ENCODE measurements at places on chromosomes 4 and X.
A peak's percentile ranks its signal among the peaks of the same experiment; 100 is the strongest.

DNA sequence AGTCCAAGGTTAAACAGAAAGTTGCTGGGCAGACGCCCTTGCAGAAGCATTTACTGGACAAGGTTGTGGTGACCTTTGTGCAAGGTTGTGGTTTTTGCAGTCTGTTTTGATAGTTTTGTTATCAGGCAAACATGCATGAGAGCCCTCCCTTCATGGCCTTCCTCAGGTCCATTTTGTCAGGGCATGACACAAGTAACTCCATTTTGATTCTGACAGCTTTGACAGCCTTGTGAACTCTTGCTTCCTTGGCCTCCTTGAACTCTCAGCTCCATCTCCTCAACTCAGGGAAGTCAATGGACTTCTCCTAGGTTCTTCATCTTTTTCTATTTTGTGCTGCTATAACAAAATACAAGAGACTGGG, 97.7 kb downstream of the CEP44 start:
- no peak for DNase-seq

DNA sequence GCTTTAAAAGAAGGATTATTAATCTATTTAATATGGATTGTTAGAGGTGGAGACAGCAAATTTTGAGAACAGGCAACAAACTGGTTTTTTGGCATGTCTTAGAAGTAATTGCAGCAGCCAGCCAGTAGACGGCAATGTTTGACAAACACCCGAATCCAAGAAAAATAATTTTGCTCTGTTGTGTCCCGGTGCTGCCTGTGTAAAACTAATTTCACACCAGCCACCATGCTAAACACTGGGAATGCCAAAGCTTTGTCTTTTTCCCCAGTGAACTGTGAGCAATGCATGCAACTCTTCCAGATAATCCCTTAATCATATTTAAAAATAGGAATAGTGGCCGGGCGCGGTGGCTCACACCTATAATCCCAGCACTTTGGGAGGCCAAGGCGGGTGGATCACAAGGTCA, 25.9 kb downstream of the SMIM31 start:
- no peak for DNase-seq

DNA sequence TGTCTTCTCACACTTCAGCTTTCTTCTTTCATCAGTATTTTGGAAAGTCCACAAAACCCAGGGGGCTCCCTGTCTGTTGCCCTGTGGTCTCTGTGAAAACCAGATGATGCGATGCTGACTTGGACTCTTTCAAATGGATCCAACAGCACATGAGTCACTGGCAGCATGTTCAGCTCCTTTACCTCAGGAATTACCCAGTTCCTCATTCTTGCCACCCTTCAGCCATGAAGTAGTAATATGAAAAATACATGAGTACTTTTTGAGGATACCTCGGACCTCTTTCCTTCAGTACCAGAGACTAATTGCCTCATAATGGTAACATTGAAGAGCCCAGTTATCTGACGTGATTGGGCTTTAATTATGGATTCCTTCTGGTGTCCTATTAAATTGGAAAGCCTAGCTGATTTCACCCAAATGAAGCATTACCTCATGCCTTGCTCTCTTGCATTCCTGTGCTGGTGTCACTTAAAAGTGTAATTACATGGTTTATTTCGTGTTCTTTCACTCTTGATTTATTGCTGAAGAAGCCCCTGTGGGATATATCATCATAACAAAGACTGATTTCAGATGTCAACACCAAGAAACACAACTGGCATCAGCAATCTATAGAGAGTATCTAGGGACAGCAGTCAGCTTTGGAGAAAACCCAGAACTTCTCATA, 63.4 kb downstream of the NFKB1 start:
- DNase-seq: no peak

- no peak for DNase-seq
Measured at GRCh38 chr4:8747467-8748235, 124.0 kb downstream of the HMX1 start.

GRCh38 chrX:103878466-103879122, 46.5 kb upstream of the RAB9B start:
- no peak for DNase-seq

DNA sequence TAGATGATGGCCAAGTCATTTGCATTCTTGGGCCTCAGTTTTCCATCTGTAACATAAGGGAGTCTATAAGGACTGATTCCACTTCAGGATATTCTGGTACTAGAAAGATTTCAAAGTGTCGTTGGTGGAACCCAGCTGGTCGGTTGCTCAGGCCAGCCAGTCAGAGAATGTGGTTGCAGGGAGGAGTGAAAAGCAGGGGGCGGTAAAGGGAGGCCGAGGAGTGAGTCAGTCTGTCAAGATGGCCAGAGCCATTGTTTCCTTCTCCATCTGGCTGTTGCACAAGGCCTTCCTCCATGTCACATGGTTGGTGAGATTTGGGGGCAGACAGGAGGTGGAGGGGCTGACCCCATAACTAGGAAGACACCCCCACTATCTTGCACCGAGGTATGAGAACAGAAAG, 38.2 kb downstream of the STARD8 start:
- no peak for DNase-seq

- DNase-seq: peak; percentile 80
Measured at GRCh38 chr4:6688879-6689505, 4.7 kb upstream of the S100P start.

DNA sequence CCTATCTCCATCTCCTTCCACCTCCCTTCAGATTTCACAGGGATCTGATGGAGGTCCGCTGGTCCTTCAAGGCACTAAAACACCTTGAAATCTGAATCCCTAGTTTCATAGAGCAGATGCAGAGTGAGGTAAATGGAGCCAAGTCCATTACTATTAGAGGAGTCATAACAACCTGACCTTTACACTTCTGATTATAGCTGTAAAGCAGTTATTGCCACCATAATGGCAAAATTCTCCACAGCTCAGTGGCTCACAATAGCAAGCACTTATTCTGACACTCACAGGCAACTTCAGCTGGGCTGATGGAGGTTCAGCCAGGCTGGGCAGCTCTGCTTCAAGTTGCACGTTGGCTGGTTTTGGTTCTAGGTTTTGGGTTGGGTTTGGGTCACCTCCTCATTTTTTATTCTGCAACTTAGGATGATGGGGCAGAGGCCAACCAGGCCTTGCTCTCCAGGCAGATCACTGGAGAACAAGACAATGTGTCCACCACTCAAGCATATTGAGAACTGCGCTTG, 51.4 kb upstream of the LRAT start:
- no peak for DNase-seq

DNA sequence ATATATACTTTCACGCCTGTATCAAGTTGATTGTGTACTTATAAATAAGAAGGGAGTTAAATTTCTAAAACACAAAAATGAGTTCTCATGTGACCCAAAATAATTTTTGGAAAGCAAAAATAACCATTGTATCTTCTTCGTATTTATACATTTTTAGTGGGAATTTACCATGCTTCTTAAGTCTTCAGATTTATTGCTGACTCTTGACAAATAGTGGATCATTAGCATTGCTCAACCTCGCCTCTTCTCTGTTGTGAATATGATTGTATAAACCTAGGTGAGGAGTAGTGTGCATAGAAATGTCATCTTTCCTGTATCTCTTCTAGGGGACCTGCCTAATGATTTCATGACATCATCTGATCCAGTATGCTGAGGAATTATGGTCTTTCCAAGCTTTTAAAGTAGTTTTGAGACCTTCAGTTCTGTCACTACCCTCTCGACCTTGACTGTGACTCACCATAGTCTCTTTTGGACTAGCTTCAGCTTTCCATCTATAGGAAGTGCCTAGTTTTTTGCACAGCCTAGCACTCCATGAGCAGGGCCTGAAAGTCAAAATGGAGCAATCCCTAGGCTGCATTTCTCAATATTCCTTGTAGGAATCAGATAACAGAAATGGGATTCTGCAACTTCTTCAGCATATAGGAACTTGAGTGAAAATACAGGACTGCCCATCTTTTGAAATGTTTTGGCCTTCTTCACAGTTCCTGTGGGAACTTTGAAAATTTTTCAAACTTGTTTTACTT, 157.6 kb downstream of the ARX start:
- no peak for DNase-seq

- DNase-seq: peak; percentile 23
Measured at GRCh38 chrX:151396042-151396824, 773 bp upstream of the VMA21 start.

DNA sequence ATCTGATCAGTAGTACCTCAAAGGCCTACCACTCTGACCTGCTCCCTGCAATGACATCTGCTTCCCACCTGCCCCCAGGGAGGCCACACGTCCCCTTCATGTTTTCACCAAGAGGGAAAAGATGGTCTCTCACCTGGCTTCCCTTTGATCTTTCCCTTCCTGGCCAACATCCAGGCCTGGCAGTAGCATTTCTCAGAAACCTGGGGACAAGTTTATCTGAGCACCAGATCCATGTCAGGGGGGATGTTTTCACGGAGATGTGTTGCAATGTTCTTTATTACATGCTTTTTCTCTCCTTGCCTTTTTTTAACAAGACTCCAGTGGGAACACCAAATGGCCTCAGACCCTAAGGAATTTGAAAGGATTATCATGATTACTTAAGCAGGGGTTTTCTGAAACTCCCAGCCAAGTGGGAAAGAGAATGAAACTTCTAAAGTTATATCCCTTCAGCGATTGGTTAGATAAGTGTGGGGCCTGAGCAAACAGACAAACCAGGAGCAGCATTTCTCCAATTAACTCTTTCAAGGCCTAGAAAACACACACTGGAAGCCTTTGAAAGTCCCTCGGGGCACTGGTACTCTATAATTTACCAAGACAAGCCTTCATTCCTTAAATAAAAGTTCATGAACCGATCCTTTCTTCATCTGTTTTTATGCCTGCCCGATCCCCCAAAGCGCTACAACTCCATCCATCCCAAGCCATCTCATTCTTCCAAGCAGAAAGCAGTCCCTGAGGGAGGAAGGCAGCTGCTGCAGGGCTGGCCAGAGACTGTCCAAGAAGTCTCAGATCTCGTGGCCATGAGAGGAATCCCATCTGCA, 94.1 kb downstream of the BCOR start:
- no peak for DNase-seq

DNA sequence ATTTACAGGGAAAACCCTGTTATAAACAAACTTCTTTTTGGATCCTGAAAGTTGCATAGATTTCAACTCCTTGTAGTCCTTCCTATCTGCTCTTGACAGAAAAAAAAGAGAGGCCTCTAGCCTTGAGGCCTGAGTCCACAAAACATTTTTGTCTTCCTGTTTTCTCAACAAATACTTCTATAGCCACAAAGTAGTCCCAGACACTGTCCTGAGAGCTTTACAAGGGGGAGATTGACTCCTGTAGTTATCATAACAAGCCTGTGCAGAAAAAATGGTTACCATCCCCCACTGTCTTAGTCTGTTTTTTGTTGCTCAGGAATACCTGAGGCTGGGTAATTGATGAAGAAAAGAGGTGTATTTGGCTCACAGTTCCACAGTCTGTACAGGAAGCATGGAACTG, 35.2 kb downstream of the PCDH7 start:
- DNase-seq: no peak

GRCh38 chrX:115892787-115893671, 277.5 kb upstream of the AGTR2 start:
- DNase-seq: no peak

DNA sequence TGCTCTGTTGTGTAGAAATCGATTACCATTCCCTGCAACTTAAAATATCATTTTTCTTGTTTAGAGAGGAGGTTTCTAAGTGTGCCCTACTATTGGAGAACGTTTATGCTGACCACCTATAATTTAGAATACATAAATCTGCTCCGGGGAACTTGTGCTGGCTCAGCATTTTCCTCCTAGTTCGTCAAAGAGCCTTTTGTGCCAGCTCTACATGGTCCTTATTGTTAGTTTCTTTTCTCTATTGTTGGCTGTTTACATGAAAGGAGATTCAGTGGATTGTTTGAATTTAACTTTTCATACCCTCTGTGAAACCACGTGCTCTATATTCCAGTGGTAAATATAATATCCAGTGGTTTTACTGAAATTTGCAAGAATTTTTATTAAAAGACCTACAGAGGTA, 53.4 kb upstream of the ATP8A1 start:
- DNase-seq: no peak

GRCh38 chr4:114636192-114636935, 37.8 kb downstream of the UGT8 start:
- DNase-seq: no peak

DNA sequence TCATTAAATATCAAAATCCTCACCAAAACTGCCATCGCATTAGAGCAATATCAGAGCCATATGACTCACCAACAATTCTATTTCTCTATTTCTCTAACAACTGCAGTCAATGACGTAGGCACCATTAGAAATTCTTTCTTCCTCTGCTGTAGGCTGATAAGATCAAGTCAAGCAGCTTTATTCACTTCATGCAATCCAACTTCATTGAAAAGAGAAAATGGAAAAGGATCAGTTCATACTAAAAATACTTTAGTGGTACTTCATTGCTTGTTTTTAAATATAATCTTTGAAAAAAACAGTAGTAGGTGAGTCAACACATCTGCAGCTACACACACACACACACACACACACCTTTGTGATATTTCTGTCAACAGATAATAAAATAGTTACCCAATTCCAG, 345.3 kb upstream of the TENM3 start:
- DNase-seq: no peak

DNA sequence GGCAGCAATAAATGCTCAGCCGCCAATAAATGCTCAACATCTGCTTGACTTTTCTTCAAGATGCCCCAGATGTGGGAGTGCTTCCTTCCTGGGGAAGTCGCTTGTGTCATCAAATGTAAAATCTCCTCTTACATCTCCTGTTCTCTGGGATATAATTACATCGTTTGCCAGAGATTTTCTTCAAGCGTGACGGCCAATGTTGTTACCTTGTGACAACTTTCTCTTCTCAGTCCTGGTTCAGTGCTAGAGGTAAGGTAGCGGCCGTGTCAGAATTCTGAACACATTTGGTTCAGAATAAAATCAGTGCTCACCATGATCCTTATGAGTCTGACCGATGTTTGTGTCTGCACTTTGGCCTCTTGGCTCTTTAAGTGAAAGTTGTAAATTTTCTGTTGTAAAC, 102.5 kb downstream of the ASMT start:
- DNase-seq: no peak

- no peak for DNase-seq
Measured at GRCh38 chr4:70991596-70991995, 1.9 kb upstream of the DCK start.

GRCh38 chr4:5340991-5341451, 289.7 kb downstream of the STK32B start:
- no peak for DNase-seq

Data from CD4-positive, alpha-beta T cell (primary cell).